ENCODE measurements at places on chromosomes 13 and 19.

GRCh38 chr19:31817971-31818797, 468.9 kb upstream of the TSHZ3 start:
- no peaks in the 10 kb centered on the region for H3K36me3 ChIP-seq
- H3K4me3 ChIP-seq: no peak overlapping the region
- H3K27ac ChIP-seq: peak overlapping the region; percentile 64
- H3K27me3 ChIP-seq: no peaks in the 10 kb centered on the region

- no peaks in the 10 kb centered on the region for H3K27me3 ChIP-seq
- H3K4me1 ChIP-seq: peaks cover 10% of the 10 kb centered on the region
- no peak for DNase-seq
- H3K36me3 ChIP-seq: no peaks in the 10 kb centered on the region
These were observed 53.3 kb upstream of the C13orf46 start for GRCh38 chr13:114027046-114027715.

DNA sequence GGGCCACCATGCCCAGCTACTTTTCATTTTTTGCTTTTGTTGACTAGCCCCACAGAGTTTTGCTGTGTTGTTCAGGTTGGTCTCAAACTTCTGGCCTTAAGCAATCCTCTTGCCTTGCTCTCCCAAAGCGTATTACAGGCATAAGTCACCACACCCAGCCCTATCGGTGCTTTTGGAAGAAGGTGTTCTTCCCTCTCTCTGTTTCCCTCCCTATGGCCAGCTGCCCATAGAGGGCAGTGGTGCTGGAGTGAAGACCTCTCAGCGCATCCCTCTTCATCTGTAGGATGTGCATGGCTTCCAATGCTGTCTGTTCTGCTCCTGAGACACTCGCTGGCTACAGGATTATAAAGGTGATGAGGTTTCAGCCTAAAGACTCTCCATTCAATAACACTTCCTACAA, 1.3 kb upstream of the CD22 start:
- no peak for DNase-seq
- H3K4me1 ChIP-seq: no peaks in the 10 kb centered on the region
- H3K27ac ChIP-seq: no peak overlapping the region
- H3K36me3 ChIP-seq: peaks cover 6% of the 10 kb centered on the region

- H3K36me3 ChIP-seq: peaks cover 1% of the 10 kb centered on the region
- H3K27ac ChIP-seq: no peak overlapping the region
- DNase-seq: no peak
- H3K4me1 ChIP-seq: peaks cover 11% of the 10 kb centered on the region
- peak overlapping the region; percentile 33 for H3K4me3 ChIP-seq
These were observed 14.5 kb downstream of the PPFIA3 start for GRCh38 chr19:49133621-49134454.

DNA sequence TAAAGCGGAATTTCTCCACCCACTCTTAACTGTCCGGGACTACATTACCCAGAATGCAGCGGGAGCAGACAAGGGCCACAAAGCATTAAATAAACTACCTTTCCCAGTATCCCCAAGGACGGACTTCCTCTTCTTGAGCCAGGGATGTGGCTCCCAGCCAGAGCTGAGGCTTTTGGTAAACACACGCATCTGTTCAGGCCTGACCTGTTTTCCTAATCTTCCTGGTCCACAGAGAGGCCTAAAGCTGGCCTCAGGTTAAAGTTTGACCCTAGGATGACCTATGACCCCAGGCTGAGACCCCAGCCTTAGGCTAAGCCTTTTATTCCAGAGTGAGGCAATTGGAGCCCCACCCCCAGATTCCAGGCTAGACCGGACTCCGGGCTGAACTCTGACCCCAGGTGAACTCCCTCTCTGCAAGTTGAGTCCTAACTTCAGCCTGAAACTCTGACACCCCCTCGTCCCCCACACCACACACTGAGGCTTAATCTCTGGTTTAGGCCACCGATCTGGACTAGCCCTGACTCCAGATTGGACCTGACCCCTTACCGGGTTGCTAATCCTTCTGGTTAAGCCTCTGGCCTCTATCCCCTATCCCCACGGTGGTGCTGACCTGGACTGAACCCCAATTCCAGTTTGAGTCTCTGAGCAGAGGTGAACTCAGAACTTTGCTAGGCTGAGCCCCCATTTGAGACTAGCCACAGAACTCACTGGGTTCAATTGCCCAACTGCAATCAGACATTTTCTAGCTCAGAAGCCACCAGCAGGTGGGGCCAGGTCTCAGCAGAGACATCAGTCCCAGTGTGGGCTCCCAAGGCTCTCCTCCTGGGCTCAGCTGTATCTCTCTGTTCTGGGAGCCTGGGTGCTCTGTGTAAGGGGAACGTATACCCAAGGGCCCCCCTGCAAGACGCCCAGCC, 750 bp upstream of the GPR108 start:
- no peak for DNase-seq
- H3K27ac ChIP-seq: peak overlapping the region; percentile 98
- H3K4me1 ChIP-seq: peaks cover 52% of the 10 kb centered on the region
- H3K4me3 ChIP-seq: peak overlapping the region; percentile 98
- H3K27me3 ChIP-seq: no peaks in the 10 kb centered on the region
- H3K36me3 ChIP-seq: peaks cover 3% of the 10 kb centered on the region
